ENCODE measurements at places on chromosomes 16 and 17. TPM values are rescaled to one million over a fixed set of nuclear protein-coding genes. Genes with fewer than 3 reads are reported as not detected.

GRCh38 chr17:3843935-3844516, 2.0 kb downstream of the NCBP3 start:
- peak; percentile 23 for DNase-seq
- H3K27ac ChIP-seq: no peak overlapping the region
- H3K27me3 ChIP-seq: no peaks in the 10 kb centered on the region
- H3K4me3 ChIP-seq: no peak overlapping the region

The MARCHF10 gene
- not detected for total RNA-seq

DNA sequence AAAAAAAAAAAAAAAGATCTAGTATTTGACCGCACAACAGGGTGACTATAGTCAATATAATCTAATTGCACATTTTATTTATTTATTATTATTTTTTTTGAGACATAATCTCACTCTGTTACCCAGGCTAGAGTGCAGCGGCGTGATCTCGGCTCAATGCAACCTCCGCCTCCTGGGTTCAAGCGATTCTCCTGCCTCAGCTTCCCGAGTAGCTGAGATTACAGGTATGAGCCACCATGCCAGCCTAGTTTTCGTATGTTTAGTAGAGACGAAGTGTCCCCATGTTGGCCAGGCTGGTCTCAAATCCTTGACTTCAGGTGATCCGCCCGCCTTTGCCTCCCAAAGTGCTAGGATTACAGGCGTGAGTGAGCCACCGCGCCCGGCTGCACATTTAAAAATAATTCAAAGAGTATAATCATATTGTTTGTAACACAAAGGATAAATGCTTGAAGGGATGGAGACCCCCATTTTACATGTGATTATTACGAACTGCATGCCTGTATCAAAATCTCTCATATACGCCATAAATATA, 794 bp downstream of the ANKS3 start:
- no peaks in the 10 kb centered on the region for H3K27me3 ChIP-seq
- DNase-seq: no peak
- H3K27ac ChIP-seq: no peak overlapping the region
- H3K36me3 ChIP-seq: peaks cover 21% of the 10 kb centered on the region

The HS3ST3A1 gene
- total RNA-seq: 1.0 TPM

DNA sequence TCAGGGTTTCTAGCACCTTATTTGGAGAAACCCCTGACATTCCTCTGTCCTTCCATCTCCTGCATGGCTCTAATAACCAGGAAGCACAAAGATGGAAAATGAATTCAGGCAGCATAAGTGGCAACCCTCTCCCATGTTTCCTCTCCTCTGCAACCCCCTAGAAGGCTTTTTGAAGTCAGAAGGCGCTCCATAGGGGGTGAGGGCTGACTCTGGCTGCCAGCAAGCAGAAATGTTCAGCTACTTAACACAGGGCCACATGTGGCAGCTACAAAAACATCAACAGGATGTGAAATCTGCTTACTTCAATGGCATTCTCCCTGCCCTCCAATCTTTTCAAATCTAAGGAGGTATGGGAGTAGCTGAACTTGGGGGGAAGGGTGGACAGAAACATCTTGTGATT, 55.2 kb upstream of the IRX5 start:
- no peaks in the 10 kb centered on the region for H3K4me1 ChIP-seq
- no peak overlapping the region for H3K4me3 ChIP-seq
- no peaks in the 10 kb centered on the region for H3K36me3 ChIP-seq

GRCh38 chr16:80997964-80998620, 8.6 kb downstream of the CMC2 start:
- peak overlapping the region; percentile 61 for H3K27ac ChIP-seq
- H3K4me1 ChIP-seq: peaks cover 5% of the 10 kb centered on the region
- no peak overlapping the region for H3K4me3 ChIP-seq
- no peak for DNase-seq

- no peak for DNase-seq
- peaks cover 33% of the 10 kb centered on the region for H3K4me1 ChIP-seq
These were observed 61.3 kb downstream of the PRKCB start for GRCh38 chr16:23896832-23897821.

DNA sequence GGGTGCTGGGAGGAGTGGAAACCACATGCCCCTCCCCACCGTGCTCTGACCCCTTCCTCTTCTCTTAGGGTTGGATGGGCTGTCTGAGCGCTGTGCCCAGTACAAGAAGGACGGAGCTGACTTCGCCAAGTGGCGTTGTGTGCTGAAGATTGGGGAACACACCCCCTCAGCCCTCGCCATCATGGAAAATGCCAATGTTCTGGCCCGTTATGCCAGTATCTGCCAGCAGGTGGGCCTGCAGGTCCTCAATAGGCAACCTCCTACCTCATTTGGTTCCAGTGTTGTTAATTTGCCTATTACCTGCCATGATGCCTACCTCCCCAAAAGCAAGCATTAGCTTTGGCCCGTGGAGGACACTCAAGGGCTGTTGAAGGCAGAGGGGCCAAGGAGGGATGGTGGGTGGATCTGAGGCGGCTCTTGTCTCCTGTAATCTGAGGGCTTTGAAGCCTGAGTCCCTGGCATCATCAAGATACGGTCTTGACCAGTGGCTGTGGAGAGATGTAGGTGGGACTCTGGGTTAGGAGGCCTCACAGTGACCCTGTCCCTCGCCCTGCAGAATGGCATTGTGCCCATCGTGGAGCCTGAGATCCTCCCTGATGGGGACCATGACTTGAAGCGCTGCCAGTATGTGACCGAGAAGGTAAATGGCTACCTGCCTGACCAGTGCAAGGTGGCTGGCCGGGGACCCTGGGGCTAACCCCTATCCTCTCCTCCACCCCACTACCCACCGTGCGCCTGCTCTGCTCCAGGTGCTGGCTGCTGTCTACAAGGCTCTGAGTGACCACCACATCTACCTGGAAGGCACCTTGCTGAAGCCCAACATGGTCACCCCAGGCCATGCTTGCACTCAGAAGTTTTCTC, 3.4 kb downstream of the ALDOA start:
- peak; percentile 52 for DNase-seq
- peak overlapping the region; percentile 30 for H3K27ac ChIP-seq

- no peak for DNase-seq
- no peak overlapping the region for H3K4me3 ChIP-seq
- no peaks in the 10 kb centered on the region for H3K27me3 ChIP-seq
- no peaks in the 10 kb centered on the region for H3K4me1 ChIP-seq
These were observed 36.5 kb downstream of the TRARG1 start for GRCh38 chr17:1315891-1316403.

GRCh38 chr17:14942526-14943190, 322.5 kb downstream of the PMP22 start:
- H3K27me3 ChIP-seq: peaks cover 2% of the 10 kb centered on the region
- no peak for DNase-seq
- no peak overlapping the region for H3K4me3 ChIP-seq
- H3K4me1 ChIP-seq: no peaks in the 10 kb centered on the region

The SLC16A6 gene
- total RNA-seq: 5.3 TPM

The DCAF7 gene
- 84.4 TPM for total RNA-seq

The GPR142 gene
- total RNA-seq: not detected

Data from T-cell (primary cell).